Activated naive CD4-positive, alpha-beta T cell treated with anti-CD3 and anti-CD28 coated beads, Interleukin-2, amount 50 U/mL, for 72 hours (primary cell): ENCODE measurements at places on chromosomes 2 and 18. TPM values are rescaled to one million over a fixed set of nuclear protein-coding genes. Genes with fewer than 3 reads are reported as not detected.

- no peak for DNase-seq
Observed at GRCh38 chr18:35322486-35323458, 21.4 kb downstream of the ZNF24 start.

Gene NDUFV2
- total RNA-seq: 402 TPM

- no peak for DNase-seq
Observed at GRCh38 chr18:62844850-62845643, 129.7 kb downstream of the PHLPP1 start.

- no peak for DNase-seq
Observed at GRCh38 chr2:118049140-118049815, 35.4 kb upstream of the CCDC93 start.

- DNase-seq: no peak
Observed at GRCh38 chr2:193841384-193842150, 1646.8 kb upstream of the TMEFF2 start.

DNA sequence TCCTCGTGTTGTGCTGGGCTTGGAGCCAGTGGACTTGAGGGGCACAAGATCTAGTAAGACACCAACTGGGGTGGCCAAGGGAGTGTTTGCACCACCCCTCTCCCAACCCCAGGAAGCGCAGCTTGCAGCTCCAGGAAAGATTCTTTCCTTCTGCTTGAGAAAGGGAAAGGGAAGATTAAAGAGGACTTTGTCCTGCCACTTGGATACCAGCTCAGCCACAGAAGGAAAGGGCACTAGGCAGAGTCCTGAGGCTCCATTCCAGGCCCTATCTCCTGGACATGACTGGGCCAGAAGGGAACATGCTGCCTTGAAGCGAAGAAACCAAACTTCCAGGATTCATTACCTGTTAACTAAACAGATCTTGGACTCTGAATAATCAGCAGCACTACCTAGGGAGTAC lies 44.9 kb upstream of the UGP2 start:
- DNase-seq: no peak

Gene LIMS4
- 0.62 TPM for total RNA-seq

DNA sequence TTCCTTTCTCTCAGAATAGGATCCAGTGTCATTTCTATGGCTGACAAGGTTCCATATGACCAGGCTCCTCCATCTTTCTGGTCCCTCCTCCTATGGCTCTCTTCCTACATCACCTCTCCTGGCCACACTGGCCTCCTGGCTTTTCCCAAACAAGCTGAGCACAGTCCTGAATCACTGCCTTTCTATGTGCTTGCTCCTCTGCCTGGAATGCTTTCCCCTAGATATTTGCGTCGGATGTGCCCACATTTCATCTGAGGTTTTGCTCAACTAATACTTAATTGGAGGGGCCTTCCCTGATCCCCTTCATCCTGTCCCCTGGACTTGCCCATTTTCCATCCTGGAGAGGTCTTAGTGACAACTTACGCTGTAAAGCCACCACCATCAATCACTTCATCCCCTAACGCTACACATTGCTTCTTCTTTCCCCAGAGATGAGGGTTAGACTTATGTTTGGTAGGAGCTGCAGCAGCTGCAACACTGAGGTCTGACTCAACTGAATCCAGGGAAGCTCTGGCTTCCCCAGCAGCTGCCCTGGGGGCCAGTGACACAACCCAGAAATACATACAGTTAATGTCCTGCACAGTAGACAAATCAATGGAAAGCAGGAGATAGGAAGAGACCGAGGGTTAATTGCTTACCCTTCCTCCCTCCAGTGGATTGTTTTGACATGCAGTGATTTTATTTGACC lies 42.9 kb downstream of the QPCT start:
- no peak for DNase-seq

DNA sequence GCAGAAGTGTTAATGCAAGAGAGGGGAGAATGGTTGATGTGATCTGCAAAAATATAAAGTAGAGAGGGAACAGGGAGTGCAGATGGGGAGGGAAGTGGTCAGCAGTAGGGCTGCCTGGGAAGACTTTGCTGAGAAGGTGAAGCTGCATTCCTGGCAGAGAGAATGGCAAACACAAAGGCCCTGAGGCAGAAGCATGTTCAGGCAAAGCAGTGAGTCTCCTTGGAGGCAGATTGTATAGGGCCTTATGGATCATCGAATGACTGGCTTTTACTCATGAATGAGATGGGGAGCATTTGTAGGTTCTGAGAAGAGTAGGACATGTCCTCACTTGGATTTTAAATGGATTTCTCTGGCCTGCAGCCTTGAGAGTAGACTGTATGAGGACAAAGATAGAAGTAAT lies 9.5 kb downstream of the ITGA6 start:
- no peak for DNase-seq

GRCh38 chr2:177059293-177059692 lies 153.3 kb upstream of the HNRNPA3 start:
- no peak for DNase-seq

Gene SP9
- not detected for total RNA-seq

Gene SCRN3
- 16.0 TPM for total RNA-seq

GRCh38 chr2:43088143-43089073 lies 138.0 kb downstream of the ZFP36L2 start:
- no peak for DNase-seq

GRCh38 chr2:157150747-157151146 lies 106.8 kb upstream of the GALNT5 start:
- DNase-seq: no peak
